ENCODE measurements at places on chromosomes 11 and 22.

DNA sequence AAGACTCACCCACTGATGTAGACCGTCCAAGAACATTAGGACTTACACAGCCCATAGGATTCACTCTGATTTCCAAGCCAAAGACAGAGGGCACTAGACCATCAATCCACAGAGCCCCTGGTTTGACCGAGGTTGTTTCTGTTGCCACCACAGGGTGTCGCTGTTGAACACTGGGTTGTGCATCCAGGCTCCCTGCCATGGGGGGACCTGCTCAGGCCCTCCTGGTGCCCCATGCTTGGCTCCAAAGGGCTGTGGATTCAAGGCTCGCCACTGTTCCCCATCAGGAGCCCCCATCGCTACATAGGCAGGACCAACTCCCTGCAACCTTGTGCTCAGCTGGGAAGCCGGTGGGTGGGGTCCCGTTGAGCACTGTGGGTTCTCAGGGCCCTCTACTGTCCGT, 128.0 kb upstream of the ANO1 start:
- DNase-seq = no peak

DNA sequence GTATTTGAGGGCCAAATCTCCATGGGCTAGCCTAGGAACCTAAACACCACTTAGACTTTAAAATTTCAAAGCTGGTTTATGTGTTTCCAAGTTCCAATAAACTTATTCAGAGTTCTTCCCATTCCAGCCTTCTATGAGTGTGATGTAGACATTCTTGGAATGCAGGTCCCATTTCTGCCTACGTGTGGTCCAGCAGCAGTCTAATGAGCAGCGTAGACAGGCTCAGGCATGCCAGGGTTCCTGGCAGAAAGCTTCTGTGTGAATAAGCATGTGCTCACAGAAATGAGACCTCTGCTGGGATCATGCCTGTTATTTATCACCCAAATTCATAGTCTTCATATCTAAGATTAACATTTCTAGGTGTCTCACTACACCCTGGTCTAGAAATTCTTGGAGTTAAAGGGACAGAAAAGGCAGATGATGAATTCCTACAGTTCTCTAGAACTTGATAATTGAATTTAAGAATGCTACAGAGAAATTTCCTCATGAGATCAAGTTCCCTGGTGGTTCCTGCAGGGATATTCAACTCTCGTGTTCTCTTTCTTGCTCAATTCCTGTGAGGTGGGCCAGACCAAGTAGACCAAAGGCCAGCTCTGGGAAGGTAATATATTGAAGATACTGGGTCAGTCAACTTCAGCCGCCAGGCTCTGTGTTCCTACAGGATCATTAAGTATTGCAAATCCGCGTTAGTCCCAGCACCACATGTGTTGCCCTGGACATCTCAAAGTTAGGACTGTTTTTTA, 17.6 kb downstream of the RNF185 start:
- DNase-seq = no peak

GRCh38 chr11:101032991-101033390, 96.6 kb downstream of the PGR start:
- DNase-seq = no peak

DNA sequence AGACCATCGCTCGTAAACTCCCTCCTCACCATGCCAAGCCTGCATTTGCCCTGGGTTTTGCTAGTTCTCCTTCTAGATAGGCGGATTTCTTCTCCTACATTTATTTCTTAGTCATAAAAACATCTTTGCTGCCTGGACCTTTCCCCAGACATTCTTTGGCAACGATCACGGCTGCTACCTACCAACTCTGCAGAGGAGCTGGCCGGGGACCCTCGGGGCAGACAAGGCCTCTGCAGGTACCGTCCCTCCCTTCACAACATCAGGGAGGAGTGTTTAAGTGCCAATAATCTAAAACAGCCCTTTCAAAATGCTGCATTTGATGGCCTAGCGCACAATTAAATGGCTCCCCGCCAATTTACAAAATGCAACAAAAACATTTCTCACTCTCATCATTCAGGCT, 34.4 kb downstream of the BRD1 start:
- no peak for DNase-seq

GRCh38 chr11:64340671-64341335, 799 bp downstream of the CCDC88B start:
- DNase-seq = peak; percentile 76
